Skin of body (tissue), 3 donors: ENCODE measurements at places on chromosomes 2 and 18. TPM values are rescaled to one million over a fixed set of nuclear protein-coding genes. Genes with fewer than 3 reads are reported as not detected.

The TMEM163 gene
- total RNA-seq = 0.59 TPM

The MTX2 gene
- total RNA-seq = 24.3 TPM

The ZNF396 gene
- total RNA-seq = 1.6 TPM

The MGAT4A gene
- 8.5 TPM for total RNA-seq

- DNase-seq = no peak
These were observed 1.1 kb upstream of the LIPG start for GRCh38 chr18:49560624-49561288.

DNA sequence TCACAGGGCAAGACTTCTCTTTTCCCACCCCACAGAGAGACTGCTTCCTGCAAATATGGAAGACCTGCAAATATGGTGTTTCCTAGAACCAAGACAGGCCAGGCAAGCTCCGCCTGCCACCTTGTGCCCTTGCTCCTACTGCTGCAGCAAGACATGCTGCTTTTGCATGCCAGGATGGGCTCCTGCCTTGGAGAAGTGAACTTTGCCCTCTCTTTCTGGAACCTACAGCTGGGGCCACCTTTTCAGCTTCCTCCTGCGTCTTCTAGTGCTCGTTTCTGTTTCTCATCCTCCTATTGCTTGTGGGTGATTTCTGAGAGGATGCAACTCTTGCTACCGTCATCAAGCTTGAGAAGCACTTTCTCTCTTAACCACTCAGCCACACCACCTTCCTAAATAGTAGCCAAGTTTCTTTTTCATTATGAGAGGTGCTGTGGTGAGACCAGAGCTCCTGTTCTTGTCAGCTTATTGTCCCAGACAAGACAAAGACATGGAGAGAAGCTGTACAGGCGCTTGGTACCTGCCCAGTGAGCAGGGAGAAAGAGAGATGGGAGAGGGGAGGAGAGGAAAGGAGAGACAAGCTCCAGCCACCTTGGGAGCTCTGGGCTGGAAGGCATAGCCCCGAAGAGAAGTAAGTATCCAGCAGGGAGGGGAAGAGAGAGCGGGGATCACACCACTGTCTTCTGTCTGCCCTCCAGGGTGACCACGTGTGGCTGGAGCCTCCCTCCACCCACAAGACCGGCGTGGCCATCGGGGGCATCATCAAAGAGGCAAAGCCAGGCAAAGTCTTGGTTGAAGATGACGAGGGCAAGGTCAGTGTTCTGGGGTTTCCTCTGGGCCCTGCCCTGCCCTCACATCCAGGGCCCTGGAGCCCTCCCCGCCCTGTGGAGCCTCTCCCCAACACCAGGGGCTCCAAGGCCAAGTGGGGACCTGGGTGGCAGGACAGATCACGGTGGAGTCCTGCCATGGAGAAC lies 28.3 kb downstream of the MYO7B start:
- no peak for DNase-seq

GRCh38 chr2:15580451-15580850 lies 11.2 kb upstream of the DDX1 start:
- no peak for DNase-seq

- DNase-seq = peak; percentile 62
These were observed 11.3 kb downstream of the TMEM247 start for GRCh38 chr2:46490521-46491141.

GRCh38 chr2:157321466-157321865 lies 4.2 kb downstream of the ERMN start:
- DNase-seq = no peak

GRCh38 chr2:195299600-195299999 lies 357.4 kb upstream of the SLC39A10 start:
- no peak for DNase-seq

GRCh38 chr2:33366473-33366872 lies 110.0 kb upstream of the RASGRP3 start:
- DNase-seq = no peak

DNA sequence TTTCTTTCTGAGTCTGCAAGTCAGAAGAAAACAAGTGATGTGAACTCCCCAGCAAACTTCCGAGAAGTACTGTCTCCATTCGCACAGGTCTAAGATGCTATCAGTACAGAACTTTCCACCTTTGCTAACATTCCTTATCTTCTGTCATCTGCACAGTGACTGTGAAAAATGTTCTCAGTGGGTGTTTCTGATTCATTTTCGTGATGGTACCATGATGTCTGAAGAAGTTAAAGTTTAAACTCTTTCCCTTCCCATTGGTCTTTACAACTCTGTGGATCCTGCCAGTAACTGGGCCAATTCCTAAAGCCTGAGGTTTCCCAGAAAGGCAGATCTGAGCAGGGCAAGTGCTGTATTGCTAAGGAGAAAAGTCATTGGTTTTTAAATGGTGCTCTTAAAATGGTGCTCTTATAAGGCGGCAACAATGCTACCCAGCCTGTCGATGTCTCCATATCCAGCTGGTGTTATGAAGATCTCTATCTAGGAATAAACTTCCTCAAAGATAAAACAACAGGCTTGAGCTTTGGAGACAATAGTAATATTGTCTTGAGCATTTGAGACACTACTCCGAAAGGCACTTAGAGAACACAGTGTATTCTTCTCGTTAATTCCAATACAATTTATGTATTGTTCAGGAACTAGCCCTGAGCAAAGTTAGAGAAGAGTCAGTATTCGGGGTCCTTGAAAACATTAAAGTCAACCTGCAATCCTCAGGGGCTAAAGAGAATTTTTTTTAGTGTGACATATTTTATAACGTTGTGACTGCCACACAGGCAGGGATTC lies 232.3 kb downstream of the OSR1 start:
- no peak for DNase-seq

DNA sequence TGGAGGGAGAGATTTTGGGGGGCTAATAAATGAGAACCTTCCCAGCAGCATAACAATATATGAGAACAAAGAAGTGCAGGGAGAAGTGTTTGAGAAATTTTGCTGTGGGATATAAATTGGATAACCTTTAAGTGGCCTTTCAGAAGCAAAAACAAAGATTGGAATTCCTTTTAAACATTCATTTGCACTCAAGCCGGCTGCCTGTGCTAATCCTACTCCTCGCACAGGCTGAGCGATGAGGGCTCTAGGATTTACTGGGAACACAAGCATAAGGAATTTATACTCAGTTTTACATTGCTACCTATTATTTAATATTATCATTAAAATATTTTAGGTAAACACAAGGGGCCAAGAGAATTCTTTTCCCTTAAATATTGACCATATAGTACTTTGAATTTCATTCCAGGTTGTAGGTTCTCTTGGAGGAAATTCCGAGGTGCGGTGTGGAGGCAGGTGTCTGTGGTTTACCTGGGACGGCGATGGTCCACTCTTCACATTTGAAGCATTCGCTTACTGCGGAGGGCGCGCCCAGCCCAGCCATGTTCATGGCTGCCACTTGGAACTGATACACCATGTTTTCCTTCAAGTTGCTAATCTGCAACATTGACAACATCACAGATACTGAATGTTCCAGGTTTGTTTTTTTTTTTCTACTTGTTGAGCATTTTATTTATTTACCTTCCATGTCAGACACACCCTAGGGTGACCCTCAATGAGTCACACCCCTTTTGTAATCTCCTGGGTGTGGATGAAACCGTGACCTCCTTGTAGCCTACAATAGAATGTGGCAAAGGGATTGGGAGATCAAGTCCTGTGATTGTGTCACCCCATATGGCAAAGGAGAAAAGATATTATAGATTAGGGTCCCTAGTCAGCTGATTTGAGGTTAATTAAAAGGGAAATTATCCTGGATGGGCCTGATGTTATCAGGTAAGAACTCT lies 100.1 kb downstream of the MYOM1 start:
- DNase-seq = no peak

DNA sequence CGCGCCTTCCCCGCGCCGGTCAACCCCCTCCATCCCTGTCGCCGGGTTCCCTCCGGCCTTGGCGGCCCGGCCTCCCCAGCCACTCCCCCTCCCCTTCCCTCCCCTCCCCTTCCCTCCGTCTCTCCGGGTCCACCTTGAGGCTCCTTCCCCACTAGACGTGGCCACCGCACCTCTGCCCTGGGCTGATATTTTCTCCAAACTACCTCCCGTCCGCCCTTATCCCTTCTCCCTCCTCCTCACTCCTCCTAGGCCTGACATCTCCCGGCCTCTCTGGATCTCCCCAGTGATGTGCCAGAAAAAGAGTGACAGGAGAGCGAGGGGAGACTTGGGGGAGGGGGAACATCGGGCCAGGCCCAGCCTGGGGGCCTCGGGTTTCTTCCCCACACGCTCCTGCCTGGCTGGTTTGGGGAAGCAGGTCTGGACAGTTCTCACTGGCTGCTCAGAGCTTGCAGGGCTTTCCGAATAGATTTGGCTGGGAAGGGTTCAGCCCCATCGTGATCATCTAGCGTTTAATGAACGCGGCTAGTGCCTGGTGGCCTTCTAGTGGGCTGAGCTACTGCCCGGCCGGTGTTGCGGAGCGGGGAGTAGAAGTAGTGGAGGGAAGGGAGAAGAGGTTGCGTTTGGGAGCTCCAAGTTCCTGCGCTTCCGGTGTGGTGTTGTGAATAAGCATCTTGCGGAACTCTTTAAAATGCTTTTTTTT lies 641 bp downstream of the MAPRE3 start:
- no peak for DNase-seq
